Breast epithelium (tissue), 4 donors: ENCODE measurements at places on chromosomes 11 and 22. TPM values are rescaled to one million over a fixed set of nuclear protein-coding genes. Genes with fewer than 3 reads are reported as not detected.

CDC42EP2 gene
- 11.3 TPM for total RNA-seq

SYT8 gene
- total RNA-seq: not detected

MS4A3 gene
- total RNA-seq: not detected

MMP1 gene
- total RNA-seq: not detected

PRR14L gene
- total RNA-seq: 24.9 TPM

MIOX gene
- not detected for total RNA-seq

MCAM gene
- total RNA-seq: 170 TPM

NTM gene
- total RNA-seq: 1.0 TPM

MYOD1 gene
- not detected for total RNA-seq

XPNPEP3 gene
- total RNA-seq: 11.5 TPM

MAPK8IP2 gene
- total RNA-seq: 1.9 TPM

P2RX3 gene
- not detected for total RNA-seq

KDM4D gene
- total RNA-seq: 1.2 TPM

NDUFC2 gene
- 105 TPM for total RNA-seq

KIRREL3 gene
- total RNA-seq: not detected

VWA5A gene
- 37.4 TPM for total RNA-seq

APLNR gene
- total RNA-seq: 3.3 TPM

CYTH4 gene
- 10.5 TPM for total RNA-seq

OR6T1 gene
- not detected for total RNA-seq

CBLIF gene
- not detected for total RNA-seq

LUZP2 gene
- total RNA-seq: 0.96 TPM

KMT2A gene
- 67.4 TPM for total RNA-seq

FZD4 gene
- total RNA-seq: 408 TPM

HOATZ gene
- not detected for total RNA-seq

SCN3B gene
- total RNA-seq: 1.9 TPM

PRAME gene
- total RNA-seq: 0.33 TPM

KCTD14 gene
- 7.9 TPM for total RNA-seq

SYT13 gene
- not detected for total RNA-seq

MS4A1 gene
- total RNA-seq: not detected

GGTLC3 gene
- total RNA-seq: not detected

RPS6KA4 gene
- 19.4 TPM for total RNA-seq

NXPE2 gene
- total RNA-seq: not detected

OR2AG2 gene
- total RNA-seq: 0.44 TPM

TEX54 gene
- total RNA-seq: 1.6 TPM

ASPHD2 gene
- 0.64 TPM for total RNA-seq

TSGA10IP gene
- total RNA-seq: not detected

MOGAT2 gene
- total RNA-seq: 0.32 TPM

SULT4A1 gene
- total RNA-seq: not detected

JAML gene
- 16.0 TPM for total RNA-seq

OR8G1 gene
- not detected for total RNA-seq

DENND6B gene
- 6.9 TPM for total RNA-seq

SLC22A6 gene
- total RNA-seq: not detected

PLAAT5 gene
- 11.9 TPM for total RNA-seq

ANO5 gene
- total RNA-seq: 4.2 TPM

IRAG1 gene
- 10.1 TPM for total RNA-seq

MPZL3 gene
- 0.64 TPM for total RNA-seq

DCDC1 gene
- total RNA-seq: 0.32 TPM

TRIM5 gene
- 34.4 TPM for total RNA-seq

UBQLNL gene
- total RNA-seq: 1.1 TPM

UCP3 gene
- 1.6 TPM for total RNA-seq
